Ascending aorta (tissue), 2 donors: ENCODE measurements at places on chromosomes 7 and 10. TPM values are rescaled to one million over a fixed set of nuclear protein-coding genes. Genes with fewer than 3 reads are reported as not detected.
A peak's percentile ranks its signal among the peaks of the same experiment; 100 is the strongest.

GRCh38 chr10:35555962-35556930 is 48.9 kb upstream of the GJD4 start:
- no peaks in the 10 kb centered on the region for H3K4me1 ChIP-seq
- no peak overlapping the region for H3K27ac ChIP-seq
- peaks cover 23% of the 10 kb centered on the region for H3K36me3 ChIP-seq

DNA sequence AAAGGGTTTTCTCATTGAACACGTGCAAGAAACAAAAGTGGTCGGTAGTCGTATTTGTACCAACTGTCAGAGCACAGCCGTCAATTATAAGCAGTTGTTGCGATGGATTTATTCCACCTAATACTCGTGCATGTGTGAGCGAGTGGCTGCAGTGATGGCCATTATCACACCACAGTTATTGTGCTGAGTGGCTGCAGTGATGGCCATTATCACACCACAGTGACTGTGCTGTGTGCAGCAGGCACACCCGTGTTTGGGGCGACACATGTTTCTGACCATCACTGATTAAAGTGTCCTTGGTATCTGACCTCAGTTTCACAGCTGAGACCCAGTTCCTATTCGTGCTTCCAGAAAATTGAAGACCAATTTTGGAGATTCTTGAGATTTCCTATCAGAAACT is 142.9 kb upstream of the PFKP start:
- no peak overlapping the region for H3K4me3 ChIP-seq
- no peaks in the 10 kb centered on the region for H3K4me1 ChIP-seq
- no peaks in the 10 kb centered on the region for H3K36me3 ChIP-seq

DNA sequence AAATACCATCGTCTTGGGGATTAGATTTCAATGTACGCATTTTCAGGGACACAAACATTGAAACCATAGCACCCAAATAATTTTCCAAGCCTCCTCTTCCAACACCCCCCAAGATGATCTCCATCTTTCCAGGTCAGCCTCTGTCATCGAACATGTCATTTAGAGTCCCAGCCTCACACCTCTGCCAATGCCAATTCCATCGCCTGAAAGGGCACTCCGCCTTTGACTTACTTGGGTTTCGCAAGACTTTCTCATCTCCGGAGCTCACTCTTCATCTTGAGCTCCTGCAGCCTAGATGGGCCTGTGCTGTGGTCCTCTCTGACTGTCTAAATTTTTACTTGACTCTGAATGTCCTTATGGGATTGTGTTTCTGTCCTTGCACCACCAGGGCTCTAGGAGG is 10.4 kb upstream of the FAM241B start:
- H3K27me3 ChIP-seq = no peaks in the 10 kb centered on the region
- no peaks in the 10 kb centered on the region for H3K36me3 ChIP-seq
- DNase-seq = no peak
- no peak overlapping the region for H3K27ac ChIP-seq

- no peaks in the 10 kb centered on the region for H3K27me3 ChIP-seq
- no peaks in the 10 kb centered on the region for H3K4me1 ChIP-seq
- DNase-seq = no peak
- no peaks in the 10 kb centered on the region for H3K36me3 ChIP-seq
Measured at GRCh38 chr10:97937928-97938327, 88.3 kb downstream of the GOLGA7B start.

DNA sequence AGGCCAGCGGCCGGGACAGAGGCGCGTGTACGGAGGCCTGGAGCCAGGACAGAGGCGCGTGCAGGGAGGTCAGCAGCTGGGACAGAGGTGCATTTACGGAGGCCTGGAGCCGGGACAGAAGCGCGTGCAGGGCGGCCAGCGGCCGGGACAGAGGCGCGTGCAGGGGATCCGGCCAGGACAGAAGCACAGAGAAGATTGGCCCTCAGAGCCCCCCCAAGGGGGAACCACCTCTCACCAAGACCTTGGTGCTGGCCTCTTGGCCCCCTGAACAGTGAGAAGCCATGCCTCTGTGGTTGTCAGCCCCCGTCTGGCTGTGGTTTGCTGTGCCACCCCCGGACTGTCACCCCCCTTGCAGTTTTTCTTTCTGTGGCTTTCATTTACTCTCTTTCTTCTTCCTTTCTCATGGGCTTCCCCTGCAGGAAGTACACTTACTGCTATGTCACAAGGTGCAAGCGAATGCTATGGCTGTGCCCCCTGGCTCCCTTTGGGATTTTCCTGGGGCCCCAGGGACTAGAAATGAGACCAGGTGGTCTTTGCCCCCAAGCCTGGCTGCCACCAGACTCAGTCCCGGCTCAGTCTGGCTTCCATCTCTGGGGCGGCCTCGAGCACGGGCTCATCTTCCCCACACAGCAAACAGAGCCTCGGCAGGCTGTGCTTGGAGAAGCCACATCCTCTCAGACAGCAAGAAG is 41.1 kb downstream of the INSIG1 start:
- no peaks in the 10 kb centered on the region for H3K27me3 ChIP-seq
- no peak overlapping the region for H3K27ac ChIP-seq
- no peaks in the 10 kb centered on the region for H3K4me1 ChIP-seq
- no peaks in the 10 kb centered on the region for H3K36me3 ChIP-seq

DNA sequence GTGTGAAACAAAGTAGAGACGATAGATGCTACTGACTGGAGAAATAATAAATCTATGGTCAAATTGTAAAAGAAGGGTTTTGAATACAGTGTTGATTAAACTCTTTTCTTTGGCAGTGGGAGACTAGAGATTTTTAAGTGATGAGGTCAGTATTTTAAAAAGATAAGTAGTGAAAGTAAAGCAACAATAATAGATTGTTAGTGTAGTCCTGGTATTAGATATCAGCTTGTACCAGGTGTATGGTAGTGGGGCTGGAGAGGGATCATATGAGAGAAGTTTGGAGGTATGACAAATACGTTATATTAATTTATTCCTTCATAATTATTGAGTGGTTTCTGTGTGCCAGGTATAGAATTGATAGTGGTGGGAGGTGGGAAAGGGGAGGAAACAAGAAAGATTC is 25.2 kb downstream of the PHTF2 start:
- no peaks in the 10 kb centered on the region for H3K27me3 ChIP-seq
- no peak overlapping the region for H3K27ac ChIP-seq
- no peak for DNase-seq
- no peak overlapping the region for H3K4me3 ChIP-seq
- peaks cover 5% of the 10 kb centered on the region for H3K4me1 ChIP-seq

- peak overlapping the region; percentile 58 for H3K27ac ChIP-seq
- H3K36me3 ChIP-seq = no peaks in the 10 kb centered on the region
- H3K27me3 ChIP-seq = no peaks in the 10 kb centered on the region
- DNase-seq = no peak
- H3K4me1 ChIP-seq = peaks cover 43% of the 10 kb centered on the region
- no peak overlapping the region for H3K4me3 ChIP-seq
Measured at GRCh38 chr10:22617516-22617915, 96.9 kb downstream of the PIP4K2A start.

- no peak for DNase-seq
- peaks cover 60% of the 10 kb centered on the region for H3K36me3 ChIP-seq
- no peak overlapping the region for H3K27ac ChIP-seq
- no peaks in the 10 kb centered on the region for H3K4me1 ChIP-seq
Measured at GRCh38 chr7:497346-497745, 22.3 kb downstream of the PDGFA start.

GPR15LG gene
- total RNA-seq = not detected

GRCh38 chr10:99945263-99945662 is 64.5 kb downstream of the DNMBP start:
- no peaks in the 10 kb centered on the region for H3K27me3 ChIP-seq
- no peak overlapping the region for H3K4me3 ChIP-seq

DNA sequence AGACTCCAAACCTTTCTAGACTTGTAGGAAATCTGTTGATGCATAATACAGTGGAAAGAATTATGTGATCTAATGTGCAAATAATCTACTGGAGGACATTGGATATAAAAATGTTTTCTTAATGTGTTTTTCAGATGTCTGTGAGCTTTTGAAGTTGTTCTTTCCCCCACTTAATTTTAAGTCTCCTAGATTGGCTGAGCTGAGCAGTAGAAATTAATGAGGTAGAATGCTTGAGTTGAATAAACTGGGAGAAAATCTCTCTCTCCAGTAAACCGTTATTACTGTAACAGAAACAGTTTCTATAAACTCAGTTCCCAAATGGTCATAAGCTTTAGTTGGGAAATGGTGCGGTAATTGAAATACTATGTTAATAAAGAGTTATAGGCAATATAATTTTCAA is 15.7 kb downstream of the CSGALNACT2 start:
- no peak for DNase-seq
- no peak overlapping the region for H3K4me3 ChIP-seq
- H3K27ac ChIP-seq = no peak overlapping the region
- no peaks in the 10 kb centered on the region for H3K4me1 ChIP-seq

DNA sequence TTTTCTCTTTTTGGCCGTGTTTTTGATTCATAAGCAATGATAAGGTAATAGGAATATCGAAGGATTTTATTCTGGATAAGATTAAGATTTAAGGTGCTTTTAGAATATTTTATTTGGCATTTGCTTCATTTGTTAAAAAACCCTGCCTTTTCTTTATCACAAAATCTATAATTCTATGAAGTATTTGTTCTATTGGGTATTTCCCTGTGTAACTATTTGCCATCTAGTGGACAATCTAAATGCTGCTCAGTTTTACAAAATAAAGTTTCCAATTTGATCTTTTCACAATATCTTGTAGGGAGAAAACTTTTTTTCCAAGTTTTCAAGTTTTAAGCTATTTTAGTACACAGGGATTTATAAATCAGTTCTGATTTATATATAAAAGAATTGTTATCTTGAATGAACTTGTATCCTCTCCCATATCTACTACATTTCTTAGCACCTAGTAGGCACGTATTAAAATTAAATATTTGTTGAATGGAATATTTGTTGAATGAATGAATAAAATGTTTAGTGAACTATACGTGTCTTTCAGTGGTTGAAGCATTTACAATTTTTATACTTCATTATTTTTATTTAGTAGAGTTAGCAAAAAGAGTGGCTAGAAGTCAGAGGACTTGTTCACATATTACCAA is 26.5 kb downstream of the ANKRD7 start:
- H3K27ac ChIP-seq = no peak overlapping the region
- no peaks in the 10 kb centered on the region for H3K27me3 ChIP-seq
- no peaks in the 10 kb centered on the region for H3K36me3 ChIP-seq
- H3K4me1 ChIP-seq = no peaks in the 10 kb centered on the region

DNA sequence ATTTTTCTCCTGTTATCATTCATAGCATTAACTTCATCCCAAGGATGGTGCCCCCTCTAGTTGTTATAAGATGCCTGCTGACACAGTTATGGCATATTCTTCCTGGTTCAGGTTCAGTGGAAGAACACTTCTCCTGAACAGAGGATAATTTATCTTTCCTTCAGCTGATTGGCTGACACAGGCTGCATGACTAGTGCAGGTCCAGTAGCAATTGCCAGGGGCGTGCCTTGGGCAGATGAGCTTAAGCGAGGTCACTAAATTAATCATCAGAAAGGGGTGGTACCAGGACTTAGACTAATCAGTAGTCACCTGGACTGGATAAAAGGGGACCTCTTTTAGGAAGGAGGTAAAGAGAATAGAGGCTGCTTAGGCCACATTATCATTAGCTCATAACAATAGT is 42.3 kb downstream of the BZW2 start:
- H3K4me3 ChIP-seq = no peak overlapping the region
- DNase-seq = no peak
- no peak overlapping the region for H3K27ac ChIP-seq
- H3K36me3 ChIP-seq = peaks cover 16% of the 10 kb centered on the region

- no peaks in the 10 kb centered on the region for H3K4me1 ChIP-seq
- H3K27ac ChIP-seq = no peak overlapping the region
- DNase-seq = no peak
- no peaks in the 10 kb centered on the region for H3K27me3 ChIP-seq
- H3K4me3 ChIP-seq = no peak overlapping the region
- H3K36me3 ChIP-seq = no peaks in the 10 kb centered on the region
Measured at GRCh38 chr10:122696687-122697086, 3.0 kb downstream of the C10orf120 start.

GRCh38 chr10:74049955-74050354 is 52.0 kb downstream of the VCL start:
- no peak overlapping the region for H3K4me3 ChIP-seq
- H3K27me3 ChIP-seq = no peaks in the 10 kb centered on the region
- H3K27ac ChIP-seq = peak overlapping the region; percentile 48
- peaks cover 68% of the 10 kb centered on the region for H3K4me1 ChIP-seq
- DNase-seq = no peak

- no peak for DNase-seq
- H3K36me3 ChIP-seq = no peaks in the 10 kb centered on the region
- H3K4me3 ChIP-seq = no peak overlapping the region
- H3K27ac ChIP-seq = no peak overlapping the region
Measured at GRCh38 chr7:11776039-11776438, 56.0 kb downstream of the THSD7A start.

- H3K4me3 ChIP-seq = no peak overlapping the region
- no peaks in the 10 kb centered on the region for H3K27me3 ChIP-seq
- no peak for DNase-seq
- no peak overlapping the region for H3K27ac ChIP-seq
- H3K4me1 ChIP-seq = no peaks in the 10 kb centered on the region
Measured at GRCh38 chr7:13581097-13581496, 408.4 kb downstream of the ETV1 start.

DNA sequence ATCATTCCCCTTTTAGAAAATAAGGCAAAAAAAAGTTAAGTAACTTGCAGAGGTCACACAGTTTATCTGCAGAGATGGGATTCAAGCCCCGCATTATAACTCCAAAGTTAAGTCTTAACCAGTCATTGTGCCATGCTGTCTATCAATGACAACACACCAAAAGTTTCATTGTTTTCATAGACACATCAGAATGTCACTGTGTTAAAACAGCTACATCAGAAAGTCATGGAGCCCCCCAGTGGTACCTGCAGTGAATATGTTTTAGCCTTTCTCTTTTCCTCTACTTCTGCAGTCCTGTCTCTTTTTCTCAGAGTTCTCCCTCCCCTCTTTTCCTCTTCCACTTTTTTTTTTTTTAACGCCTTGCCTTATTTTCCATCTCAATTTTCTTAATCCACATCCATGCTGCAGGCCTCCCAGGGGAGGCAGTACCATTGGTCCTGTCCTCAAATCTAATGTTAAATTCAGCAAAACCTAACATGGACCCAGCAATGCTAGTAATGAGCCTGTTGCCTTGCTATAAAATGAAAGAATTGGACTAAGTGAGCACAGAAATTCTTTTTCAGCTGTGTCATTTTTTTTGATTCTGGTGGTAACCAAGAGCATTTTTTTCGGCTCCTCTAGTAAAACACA is 3.8 kb upstream of the NRCAM start:
- H3K4me1 ChIP-seq = peaks cover 8% of the 10 kb centered on the region
- no peak for DNase-seq
- H3K36me3 ChIP-seq = no peaks in the 10 kb centered on the region
- H3K27me3 ChIP-seq = no peaks in the 10 kb centered on the region
- H3K27ac ChIP-seq = no peak overlapping the region
- H3K4me3 ChIP-seq = no peak overlapping the region

GRCh38 chr7:115274-115911 is 77.0 kb upstream of the FAM20C start:
- H3K27me3 ChIP-seq = no peaks in the 10 kb centered on the region
- H3K36me3 ChIP-seq = no peaks in the 10 kb centered on the region
- H3K27ac ChIP-seq = no peak overlapping the region
- no peak overlapping the region for H3K4me3 ChIP-seq
- no peaks in the 10 kb centered on the region for H3K4me1 ChIP-seq
- no peak for DNase-seq

SPACDR gene
- not detected for total RNA-seq

- H3K27me3 ChIP-seq = no peaks in the 10 kb centered on the region
- DNase-seq = no peak
- H3K36me3 ChIP-seq = no peaks in the 10 kb centered on the region
Measured at GRCh38 chr10:64881257-64881656, 1360.1 kb downstream of the REEP3 start.

GRCh38 chr7:83178066-83178465 is 15.4 kb upstream of the PCLO start:
- no peaks in the 10 kb centered on the region for H3K4me1 ChIP-seq
- no peak overlapping the region for H3K4me3 ChIP-seq
- no peaks in the 10 kb centered on the region for H3K27me3 ChIP-seq
- no peak overlapping the region for H3K27ac ChIP-seq
